ENCODE measurements at places on chromosomes 4 and X.

DNA sequence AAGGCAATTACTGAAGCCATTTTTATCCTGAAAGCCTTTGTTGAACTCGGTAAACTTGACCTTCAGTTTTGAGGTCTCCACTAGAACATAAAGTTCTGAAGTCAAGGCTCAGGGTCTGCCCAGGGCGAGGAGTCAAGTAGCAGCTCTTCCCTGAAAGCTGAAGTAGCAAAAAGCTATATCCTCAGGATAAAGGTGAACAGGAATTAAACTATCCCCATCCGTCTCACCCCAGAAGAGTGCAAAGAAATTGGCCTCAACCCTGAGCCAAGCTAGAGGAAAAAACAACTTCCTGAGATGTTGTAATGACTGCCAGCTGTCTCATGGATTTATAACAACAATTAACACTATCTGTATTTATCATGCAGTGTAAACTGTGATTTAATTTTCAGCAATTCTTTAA is 590.8 kb downstream of the SPRY1 start:
- no peak for DNase-seq

DNA sequence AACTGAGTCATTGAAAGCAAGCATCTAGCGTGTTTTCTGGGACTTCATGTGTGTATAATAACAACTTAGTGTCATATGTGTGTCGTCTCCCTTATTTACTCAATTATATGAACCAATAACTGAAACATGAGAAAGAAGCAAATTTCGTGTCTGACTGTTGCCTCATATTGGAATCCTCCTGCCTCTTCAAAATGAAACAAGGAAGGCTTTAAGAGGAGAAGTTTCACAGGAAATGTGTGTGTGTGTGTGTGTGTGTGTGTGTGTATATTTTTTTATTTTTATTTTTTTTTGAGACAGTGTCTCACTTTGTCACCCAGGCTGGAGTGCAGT is 145.8 kb upstream of the SFRP2 start:
- no peak for DNase-seq

DNA sequence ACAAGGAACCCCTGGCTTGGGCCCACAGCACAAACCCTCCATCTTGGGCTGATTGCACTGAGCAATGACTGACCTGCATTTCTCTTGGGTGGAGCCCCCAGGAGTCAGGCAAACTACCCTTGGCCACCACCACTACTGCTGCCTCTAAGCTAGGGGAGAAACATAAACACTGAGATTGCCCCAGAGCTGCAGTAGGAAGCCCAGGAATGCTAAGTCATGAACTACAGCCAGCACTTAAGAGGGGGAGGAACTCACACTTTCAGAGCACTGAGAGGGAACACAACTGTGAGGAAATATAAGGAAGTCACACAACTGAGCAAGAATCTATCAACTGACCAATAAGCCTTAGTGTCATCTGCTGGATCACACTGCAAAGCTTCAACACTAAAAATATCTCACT is 111.6 kb upstream of the PPP3CA start:
- no peak for DNase-seq

DNA sequence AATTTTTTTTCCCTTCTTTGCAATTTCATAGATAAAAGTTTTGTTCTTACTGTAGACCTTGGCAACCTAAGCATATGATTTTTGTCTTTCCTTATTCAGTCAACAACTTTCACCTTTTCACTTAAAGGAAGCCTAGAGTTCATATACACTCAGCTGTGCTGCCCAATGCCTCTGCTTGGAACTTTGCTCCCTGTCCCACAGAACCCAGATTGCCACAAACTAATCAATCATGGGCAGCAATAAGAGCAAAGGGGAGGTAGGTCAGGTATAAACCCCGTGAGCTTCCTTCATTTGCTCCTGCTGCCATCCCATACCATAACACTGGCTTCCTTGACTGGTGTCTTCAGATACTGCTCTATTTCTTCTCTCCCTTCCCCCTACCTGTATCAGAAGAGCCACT is 51.0 kb upstream of the BEND2 start:
- no peak for DNase-seq

- no peak for DNase-seq
Observed at GRCh38 chrX:33339219-33339618, 127.9 kb upstream of the DMD start.

GRCh38 chr4:124265701-124266100 is 446.8 kb downstream of the ANKRD50 start:
- no peak for DNase-seq

- no peak for DNase-seq
Observed at GRCh38 chrX:23737413-23737812, 5.7 kb downstream of the ACOT9 start.

DNA sequence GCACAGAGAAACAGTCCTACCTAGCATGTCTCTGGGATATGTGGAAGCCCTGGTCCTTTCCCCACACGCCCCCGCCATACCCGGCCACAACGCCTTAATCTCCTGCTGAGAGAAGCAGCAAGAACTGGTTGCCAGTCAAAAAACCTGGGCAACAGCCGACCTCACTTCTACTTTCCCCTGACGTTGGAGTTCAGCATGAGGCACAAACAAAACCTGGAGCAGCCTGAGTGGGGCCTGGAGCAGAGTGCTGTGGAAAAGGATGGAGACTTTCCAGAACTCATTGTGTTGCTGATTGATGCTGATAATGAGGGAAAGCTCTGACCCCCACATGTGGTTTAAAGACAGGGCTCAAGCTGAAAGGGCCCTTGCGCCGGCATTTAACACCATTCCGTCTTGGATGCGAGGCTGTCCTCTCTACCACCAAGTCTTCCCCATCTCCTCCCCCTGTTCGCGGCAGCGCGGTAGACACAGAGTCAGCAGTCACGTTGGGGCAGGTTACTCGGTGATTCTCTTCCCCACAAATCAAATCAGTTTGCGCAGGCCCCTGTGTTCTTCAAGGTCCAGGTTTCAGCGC is 666 bp downstream of the CCDC158 start:
- no peak for DNase-seq
